ENCODE measurements at places on chromosomes 12 and 14.

- DNase-seq, result no peak
These were observed 392.7 kb downstream of the RPS29 start for GRCh38 chr14:49193332-49194065.

GRCh38 chr14:53529519-53529918, 376.4 kb upstream of the DDHD1 start:
- DNase-seq, result peak; percentile 25

GRCh38 chr12:49776858-49777257, 35.5 kb downstream of the TMBIM6 start:
- DNase-seq, result no peak

DNA sequence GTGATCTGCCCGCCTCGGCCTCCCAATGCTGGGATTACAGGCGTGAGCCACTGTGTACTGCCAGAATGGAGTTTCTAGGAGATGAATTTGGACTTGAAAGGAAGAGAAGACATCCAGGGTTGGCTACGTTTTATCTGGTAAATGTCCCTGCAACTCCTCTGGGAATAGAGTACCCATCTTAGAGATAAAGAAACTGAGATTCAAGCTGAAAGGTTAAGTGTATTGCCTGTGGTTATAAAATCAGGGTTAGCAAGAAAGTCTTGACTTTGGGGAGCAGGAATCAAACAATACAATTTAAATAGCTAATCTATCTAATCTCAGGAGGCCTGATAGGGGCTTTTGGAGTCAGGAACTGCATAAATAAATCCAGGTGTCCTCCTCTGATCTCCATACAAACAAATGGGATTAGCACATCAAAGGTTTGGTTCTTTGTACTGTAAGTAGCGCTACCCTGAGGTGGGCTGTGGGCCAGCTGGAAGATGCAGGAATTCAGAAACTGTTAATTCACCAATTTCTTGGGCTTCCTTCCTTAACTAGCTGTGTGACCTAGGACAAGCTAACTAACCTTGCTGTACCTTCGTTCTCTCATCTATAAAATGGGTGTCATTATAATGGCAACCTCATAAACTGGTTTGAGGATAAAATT, 45.1 kb downstream of the TBX3 start:
- DNase-seq, result no peak

DNA sequence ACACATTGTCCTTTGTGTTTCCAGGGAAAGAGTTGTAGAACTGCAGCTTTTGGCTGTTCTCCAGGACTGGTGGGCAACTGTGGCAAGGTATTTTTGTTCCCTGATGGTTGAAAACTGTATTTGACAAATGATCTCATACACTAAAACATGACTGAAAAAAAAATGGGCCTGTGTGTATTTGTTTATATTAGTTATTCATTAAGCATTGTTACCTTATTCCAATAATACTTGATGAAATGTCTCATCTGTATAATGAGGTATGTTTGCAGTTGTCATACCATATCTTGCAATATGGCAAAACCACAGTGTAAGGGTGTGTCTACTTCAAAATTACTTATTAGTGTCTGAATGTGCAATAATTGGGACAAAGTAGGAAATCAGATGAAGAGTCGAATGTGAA, 479.4 kb upstream of the NOVA1 start:
- DNase-seq, result no peak

DNA sequence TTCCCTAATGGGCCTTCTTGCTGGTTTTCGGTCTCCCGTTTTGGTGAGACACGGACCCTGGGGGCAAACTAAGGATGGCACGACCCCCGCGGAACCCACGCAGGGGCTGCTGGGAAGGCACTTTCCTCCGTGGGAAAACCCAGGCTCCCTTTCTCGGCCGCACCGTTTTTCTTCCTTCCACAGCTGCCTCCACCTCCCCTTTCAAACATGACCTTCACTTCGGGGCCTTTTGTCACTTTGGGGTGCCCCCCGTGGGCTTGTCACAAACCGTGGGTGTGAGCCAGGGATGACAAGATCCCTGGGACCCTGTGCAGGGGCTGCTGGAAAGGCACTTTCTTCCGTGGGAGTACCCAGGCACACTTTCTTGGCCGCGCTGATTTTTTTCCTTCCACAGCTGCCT, 268.7 kb downstream of the ALG10 start:
- DNase-seq, result no peak

- DNase-seq, result no peak
These were observed 25.5 kb downstream of the DIO3 start for GRCh38 chr14:101586531-101587430.

- no peak for DNase-seq
These were observed 22.9 kb downstream of the SAMD4A start for GRCh38 chr14:54589843-54590242.
